ENCODE measurements at places on chromosomes 5 and 9.

- DNase-seq: no peak
These were observed 100.5 kb downstream of the TLE4 start for GRCh38 chr9:79672236-79672635.

GRCh38 chr9:98491231-98491651, 217.5 kb downstream of the GABBR2 start:
- DNase-seq: no peak

- DNase-seq: no peak
These were observed 23.3 kb upstream of the ABLIM3 start for GRCh38 chr5:149117970-149118369.

GRCh38 chr5:157558041-157558595, 17.5 kb downstream of the ADAM19 start:
- no peak for DNase-seq

- DNase-seq: no peak
These were observed 124.3 kb downstream of the COL23A1 start for GRCh38 chr5:178465861-178466288.

- DNase-seq: no peak
These were observed 116.6 kb upstream of the BNC2 start for GRCh38 chr9:16987026-16987425.

DNA sequence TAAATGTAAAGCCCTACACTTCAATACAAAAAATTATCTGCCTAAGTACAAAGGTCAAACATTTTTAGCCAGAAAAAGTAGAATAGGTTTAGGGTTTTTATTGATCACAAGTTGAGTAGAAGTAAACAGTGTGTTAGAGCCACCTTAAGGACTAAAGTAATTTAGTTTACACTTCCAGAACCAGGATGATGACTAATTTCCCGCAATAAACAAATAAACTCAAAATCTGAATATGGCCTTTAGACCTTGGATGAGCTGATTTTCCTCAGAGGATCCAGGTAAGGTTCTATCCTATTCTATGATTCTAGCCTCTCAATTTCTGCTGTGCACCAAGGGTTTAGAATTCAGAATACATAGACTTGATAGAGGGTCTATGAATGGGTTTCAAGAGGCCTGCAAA, 179.4 kb upstream of the TBCA start:
- DNase-seq: no peak

GRCh38 chr5:71977311-71977710, 130.0 kb upstream of the MAP1B start:
- DNase-seq: no peak

GRCh38 chr9:91503673-91504081, 80.0 kb upstream of the NFIL3 start:
- no peak for DNase-seq

- DNase-seq: no peak
These were observed 38.8 kb downstream of the LPCAT1 start for GRCh38 chr5:1484730-1485578.

All from stimulated activated CD4-positive, alpha-beta T cell treated with anti-CD3 and anti-CD28 coated beads, TNF-alpha, amount 100 ng/mL, for 24 hours (primary cell).